ENCODE measurements at places on chromosomes 5 and 9.

DNA sequence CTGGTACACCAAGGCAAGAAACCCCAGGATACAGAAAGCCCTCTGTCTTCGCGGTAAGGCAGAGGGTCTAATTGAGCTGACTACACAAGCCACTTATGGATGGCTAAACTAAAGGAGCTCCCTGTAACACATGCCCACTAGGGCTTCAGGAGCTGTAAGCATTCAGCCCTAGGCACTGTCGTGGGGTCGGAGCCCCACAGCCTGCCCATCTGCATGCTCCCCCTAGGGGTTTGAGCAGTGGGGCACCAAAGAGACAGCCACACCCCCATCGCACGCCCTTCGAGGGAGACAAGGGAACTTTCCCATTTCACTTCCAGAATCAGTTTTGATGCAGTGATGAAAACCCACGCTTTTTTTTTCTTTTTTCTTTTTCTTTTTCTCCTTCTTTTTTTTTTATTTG, 11.0 kb upstream of the MTMR12 start:
- DNase-seq = no peak

DNA sequence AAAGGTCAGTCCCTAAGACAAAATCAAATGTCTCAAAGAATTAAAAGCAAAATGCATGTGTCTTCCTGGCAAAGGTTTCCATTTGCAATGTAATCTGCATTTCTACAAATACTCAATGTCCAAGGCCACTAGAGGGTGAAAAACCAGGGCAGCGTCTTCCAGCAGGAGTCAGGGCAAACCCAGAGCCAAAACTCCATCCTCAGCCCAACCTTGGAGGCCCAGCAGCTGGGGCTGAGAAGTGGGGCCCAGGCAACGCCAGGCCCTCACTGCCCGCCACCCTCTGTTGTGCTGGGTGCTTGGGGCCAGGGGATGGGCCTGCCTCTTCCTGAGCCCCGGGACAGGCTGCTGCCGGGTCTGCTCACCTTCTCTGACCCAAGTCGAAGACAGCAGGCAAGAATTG, 200.1 kb downstream of the PAX5 start:
- DNase-seq = no peak

DNA sequence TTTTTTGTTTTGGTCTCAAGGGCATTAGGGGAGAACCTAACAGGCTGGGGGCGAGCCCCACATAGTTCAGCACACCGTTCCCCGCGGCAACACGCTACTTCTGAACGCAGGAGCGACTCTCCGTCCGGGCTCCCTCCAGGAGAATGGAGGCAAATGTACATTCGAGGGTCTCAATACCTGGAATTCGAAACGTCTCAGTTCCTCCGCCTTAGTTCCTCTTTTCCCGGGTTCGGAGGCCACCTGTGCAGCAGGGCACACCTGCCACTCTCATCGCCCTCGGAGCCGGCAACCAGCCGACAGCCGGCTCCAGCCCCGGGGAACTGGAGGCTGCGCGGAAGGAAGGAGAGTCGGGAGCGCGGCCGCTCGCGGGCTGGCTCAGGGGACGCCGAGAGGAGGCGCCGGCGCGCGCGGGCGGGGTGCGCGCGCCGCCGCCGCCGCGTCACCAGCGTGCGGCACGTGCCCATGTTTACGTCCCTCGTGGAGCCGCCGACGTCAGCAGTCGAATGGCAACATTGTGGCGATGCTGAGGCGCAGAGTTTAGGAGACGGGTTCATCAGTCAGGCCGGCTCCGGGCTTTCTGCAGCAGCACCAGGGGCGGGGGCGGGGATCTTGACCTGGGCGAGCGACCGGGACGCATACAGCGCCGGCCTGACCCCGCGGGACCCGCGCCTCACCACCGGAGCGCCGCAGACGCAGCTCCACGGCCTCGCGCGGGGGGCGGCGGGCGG, at the start of gene JMY:
TSS of gene JMY (plus strand) at position 498 of the 728 bp plus-strand sequence. CDS start 520 bp downstream, outside the sequence.
- peak; percentile 78 for DNase-seq

- peak; percentile 33 for DNase-seq
These were observed 303.7 kb downstream of the RAB3C start for GRCh38 chr5:58886315-58887207.

DNA sequence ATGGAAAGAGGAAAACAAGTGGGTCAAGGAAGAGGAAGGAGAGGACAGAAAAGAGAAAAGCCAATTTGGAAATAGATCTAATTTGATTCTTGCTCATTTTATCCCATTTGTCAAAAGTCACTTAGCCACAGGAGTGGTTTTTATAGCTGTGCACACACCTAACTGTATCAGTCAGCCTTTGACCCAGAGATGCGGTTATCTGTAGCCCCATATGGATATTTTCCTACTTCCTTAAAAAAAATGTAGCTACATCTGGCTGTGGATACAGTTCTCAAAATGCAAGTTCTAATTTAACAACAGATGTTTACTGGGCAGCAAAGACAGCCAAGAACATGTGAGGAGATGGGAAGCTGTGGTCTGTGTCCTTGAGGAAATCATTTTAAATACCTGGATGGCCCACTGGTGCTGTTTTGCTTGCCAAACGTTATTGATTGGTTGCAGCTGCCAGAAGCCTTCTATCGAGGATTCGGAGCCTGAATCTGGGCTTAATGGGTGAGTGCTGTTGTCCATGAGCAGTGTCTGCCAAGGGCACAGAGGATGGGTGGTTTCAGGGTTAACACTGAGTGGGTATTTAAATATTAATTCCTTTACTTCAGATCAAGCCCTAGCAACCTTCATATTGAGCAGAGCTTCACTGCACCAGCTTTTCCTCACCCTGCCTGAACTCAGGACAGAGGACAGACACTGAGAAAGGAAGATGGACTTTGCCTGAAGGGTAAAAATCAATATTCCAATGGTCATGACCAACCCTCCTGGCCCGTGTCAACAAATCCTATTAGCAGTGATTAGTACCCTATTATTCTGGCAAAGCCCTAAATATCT, 92.2 kb downstream of the APBA1 start:
- DNase-seq = no peak

GRCh38 chr9:108722396-108722795, 133.4 kb downstream of the ACTL7B start:
- DNase-seq = no peak

GRCh38 chr5:67870662-67871061, 344.9 kb upstream of the PIK3R1 start:
- no peak for DNase-seq

GRCh38 chr9:98908897-98909634, 34.6 kb upstream of the COL15A1 start:
- no peak for DNase-seq

GRCh38 chr9:97985058-97985861, 2.1 kb downstream of the ANP32B start:
- peak; percentile 34 for DNase-seq

DNA sequence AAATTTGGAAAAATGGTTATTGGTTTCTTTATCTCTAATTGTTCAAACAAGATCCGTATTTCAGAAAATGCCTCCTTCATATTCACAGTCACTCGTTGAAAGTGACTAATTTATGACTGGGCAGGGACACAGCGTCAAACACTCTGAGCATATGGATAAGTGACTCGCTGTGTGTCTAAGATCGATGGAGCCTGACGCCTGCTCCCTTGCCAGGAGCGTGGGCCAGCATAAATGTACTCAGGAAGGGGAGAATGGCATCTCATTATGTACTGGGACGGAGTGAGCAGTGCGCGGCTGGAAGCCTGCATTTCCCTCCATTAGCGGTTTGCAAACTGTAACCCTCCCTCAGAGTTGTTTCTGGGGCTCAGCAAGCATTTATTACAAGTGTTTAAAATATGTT, 79.8 kb upstream of the CAST start:
- no peak for DNase-seq

DNA sequence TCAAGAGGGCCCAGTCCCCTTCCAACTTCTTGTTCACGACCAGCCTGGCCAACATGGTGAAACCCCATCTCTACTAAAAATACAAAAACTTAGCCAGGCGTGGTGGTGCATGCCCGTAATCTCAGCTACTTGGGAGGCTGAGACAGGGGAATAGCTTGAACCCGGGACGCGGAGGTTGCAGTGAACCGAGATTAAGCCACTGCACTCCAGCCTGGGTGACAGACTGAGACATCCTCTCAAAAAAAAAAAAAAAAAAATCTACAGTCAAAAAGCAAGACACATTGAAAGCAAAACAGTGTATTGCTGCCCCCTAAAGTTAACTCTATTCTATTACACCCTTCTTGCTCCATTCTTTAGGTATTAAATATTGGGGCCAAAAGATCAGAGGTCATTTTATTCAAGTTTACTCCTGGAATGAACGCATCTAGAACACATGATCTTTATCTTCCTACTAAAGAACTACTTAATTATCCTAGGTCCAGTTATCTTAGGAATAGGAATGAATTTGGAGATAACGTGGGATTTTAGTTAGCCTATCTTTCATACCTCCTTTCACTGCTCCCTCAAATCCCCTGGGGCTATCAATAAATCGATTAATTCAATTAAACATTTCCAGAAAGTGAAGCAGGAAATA, 2.4 kb downstream of the ATG12 start:
- DNase-seq = no peak

GRCh38 chr5:160342413-160342941, 27.9 kb downstream of the C1QTNF2 start:
- DNase-seq = no peak

DNA sequence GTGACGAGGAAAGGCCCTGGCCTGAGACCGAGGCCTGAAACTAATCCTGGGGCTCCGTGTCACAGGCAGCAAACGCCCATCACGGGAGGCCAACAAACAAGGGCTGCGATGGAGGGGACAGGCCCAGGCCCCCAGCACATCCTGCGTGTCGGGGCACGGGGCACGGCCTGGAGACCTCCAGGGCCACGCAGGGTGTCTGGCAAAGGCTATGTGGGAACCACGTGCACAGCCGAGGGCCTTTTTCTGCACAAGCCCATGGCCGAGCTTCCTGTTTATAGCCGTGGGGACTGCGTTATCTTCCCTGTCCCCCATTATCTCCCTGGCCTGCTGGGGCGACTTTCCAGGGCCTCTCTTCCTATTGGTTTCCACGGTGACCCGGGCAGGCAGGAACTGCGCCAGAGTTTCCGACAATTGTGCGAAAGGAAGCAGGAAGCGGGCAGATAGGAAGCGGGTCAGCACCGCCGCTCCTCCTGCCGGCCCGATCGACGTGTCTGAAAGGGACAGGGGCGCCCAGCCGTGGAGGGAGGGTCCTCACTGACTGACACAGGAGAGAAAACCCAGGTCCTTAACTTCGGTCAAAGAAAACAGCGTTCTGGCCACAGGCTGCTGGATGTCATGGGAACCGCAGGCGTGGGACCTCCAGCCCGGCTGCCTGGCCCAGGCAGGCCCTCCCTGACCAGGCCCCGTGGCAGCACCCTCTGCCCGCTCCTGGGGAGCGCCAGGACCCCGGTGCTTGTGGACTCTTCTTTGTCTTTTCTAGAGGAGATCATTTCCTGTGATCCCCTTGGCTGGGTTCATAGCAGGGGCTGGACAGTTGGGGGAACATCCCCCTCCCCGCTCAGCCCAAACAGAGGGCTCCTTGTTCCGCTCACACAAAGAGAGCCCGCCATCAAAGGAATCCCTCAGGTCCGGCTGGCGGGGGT, 29.1 kb upstream of the SEC16A start:
- no peak for DNase-seq

DNA sequence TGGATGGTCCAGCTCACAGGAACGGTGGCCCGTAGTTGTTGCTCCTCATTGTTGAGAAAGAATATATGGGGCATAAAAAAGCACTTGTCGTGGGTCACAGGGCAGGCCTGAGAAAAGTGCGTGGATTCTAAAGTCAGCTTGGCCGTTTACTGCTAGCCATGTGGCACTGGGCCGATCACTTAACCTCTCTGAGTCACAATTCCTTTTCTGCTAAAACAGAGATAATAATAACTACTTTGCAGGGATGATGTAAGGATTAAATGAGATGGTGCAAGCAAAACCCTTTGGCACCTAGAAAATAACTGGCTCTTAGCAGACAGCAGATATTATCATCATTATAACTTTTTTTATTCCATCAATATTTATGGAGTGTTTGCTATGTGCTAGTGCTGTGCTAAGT, 579.7 kb downstream of the CCDC171 start:
- no peak for DNase-seq

DNA sequence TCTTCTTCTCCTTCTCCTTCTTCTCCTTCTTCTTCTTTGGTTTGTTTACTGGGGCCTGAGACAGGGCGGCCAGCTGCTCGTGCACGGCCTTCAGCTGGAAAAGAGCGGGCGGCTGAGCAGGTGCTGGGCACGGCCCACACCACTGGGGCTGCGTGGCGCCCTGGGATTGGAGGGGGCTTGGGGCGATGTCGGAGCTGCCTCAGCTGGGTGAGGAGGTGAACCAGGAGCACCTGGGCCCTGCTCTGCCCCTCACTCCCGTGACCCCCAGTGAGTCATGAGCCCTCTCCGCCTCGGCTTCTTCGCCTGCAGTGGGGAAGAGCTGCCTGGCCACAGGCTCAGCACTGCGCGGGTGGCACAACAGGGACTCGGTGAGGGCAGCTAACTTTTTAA, 14.9 kb downstream of the BRD3OS start:
- no peak for DNase-seq

- DNase-seq = no peak
These were observed 800 bp upstream of the KCNN2 start for GRCh38 chr5:114360816-114361723.

DNA sequence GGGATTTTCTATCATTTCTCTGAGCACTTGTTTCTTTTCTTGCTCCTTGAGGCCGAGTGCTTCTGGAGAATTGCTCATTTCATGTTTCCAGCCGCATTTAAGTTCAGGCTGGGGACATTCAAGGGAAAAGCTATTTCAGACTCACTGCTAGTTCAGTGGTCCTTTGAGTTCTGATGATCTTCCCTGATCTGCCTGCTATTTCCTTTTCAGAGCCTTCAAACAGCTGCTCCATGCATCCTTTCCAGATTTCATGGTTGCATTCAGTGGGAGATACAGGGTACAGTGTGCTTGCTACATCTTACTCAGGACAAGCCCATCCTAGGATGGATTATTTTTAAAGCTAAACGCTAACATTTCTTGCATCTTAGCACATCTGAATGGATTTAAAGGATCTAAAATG, 14.7 kb downstream of the NDUFS4 start:
- DNase-seq = no peak

GRCh38 chr5:164235300-164235891, 730.0 kb downstream of the MAT2B start:
- no peak for DNase-seq

DNA sequence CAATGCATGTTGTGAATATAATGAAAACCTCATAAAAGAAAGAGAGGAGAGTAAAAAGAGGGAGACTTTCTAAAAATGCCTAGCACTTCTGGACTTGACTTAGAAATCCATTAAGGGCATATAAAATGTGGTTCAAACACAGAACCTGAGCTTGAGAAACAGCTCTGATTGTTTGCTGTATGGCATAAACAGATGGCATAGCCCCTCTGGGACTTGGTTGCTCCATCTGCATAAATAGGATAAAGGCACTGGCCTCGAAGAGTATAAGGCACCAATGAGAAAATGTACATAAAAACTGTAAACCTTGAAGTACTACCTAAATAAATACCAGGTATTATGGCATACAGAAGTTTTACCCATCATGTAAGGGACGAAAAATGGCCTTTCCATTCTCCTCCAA, 23.8 kb downstream of the MRPS27 start:
- DNase-seq = no peak

DNA sequence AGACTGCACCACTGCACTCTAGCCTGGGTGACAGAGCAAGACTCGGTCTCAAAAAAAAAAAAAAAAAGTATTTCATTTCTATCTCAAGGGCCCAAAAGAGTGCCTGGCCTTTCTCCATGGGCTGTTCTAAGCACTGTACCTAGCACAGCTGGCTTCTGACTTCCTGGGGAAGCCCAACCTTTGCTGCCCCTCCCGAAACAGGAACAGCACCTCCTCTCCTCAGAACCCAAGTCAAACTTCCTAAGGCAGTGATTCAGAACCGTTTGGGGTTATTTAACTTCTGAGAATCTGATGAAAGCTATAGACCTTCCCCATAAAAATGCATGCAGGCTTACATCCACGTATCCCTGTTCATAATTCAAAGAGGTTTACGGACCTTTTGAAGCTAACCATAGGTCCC, 57.8 kb downstream of the NRG2 start:
- no peak for DNase-seq

- DNase-seq = peak; percentile 84
These were observed at the start of gene CLTB for GRCh38 chr5:176415952-176416924. Gene CLTB (minus strand): TSS chr5:176416539. CDS start chr5:176416363, 176 bp downstream.

All from effector CD8-positive, alpha-beta T cell (primary cell).